Articular chondrocyte of knee joint (primary cell): ENCODE measurements at places on chromosomes 16 and 17. TPM values are rescaled to one million over a fixed set of nuclear protein-coding genes. Genes with fewer than 3 reads are reported as not detected.

Gene TP53TG3C
- total RNA-seq, result not detected in 2 replicates

Gene C17orf100
- total RNA-seq, result 0.39 and 0.43 TPM in 2 replicates

Gene KRTAP3-1
- total RNA-seq, result not detected in 2 replicates

Gene RNF222
- total RNA-seq, result not detected in 2 replicates

Gene PMP22
- 189 and 249 TPM in 2 replicates for total RNA-seq

Gene KRTAP3-2
- not detected in 2 replicates for total RNA-seq

Gene PYY
- total RNA-seq, result 0.11 and 0.13 TPM in 2 replicates
